ENCODE measurements at places on chromosomes 4 and X.

DNA sequence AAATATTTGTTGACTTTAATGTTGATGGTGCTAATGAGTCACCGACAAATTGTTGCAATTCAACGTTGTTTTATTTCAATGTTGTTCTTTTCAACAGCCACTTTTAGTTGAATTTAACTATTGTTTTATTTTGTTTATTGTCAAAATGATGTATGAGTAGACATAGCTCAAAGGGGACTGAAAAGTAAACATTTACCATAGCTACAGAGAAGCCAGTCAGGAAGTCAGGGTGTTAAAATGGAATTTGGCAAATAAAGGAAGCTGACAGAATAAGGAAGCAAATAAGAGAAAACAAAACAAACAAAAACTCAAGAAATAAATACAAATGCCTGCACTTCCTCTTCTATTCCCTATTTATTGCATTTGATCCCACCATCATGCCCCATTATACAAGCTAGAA lies 648.4 kb upstream of the HTR2C start:
- no peak for DNase-seq

- DNase-seq = no peak
Observed at GRCh38 chr4:81796790-81797528, 325.3 kb upstream of the RASGEF1B start.

DNA sequence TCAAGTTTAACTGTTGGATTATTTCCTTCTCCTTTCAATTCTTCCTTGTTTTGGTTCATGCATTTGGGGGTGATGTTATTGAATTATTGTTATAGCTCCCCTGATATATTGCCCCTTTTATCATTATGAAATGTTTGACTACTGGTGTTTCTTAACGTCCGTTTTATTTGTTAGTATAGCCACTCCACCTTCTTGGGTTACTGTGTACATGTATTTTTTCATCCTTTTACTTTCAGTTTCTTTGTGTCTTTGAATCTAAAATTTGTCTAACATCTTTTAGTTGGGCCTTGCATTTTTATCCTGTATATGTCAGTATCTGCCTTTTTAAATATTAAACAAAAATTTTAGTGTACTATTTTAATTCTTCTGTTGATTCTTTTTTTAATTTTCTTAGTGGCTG lies 88.7 kb downstream of the TNIP2 start:
- no peak for DNase-seq

- no peak for DNase-seq
Observed at GRCh38 chr4:128284317-128284716, 3.3 kb downstream of the PGRMC2 start.

DNA sequence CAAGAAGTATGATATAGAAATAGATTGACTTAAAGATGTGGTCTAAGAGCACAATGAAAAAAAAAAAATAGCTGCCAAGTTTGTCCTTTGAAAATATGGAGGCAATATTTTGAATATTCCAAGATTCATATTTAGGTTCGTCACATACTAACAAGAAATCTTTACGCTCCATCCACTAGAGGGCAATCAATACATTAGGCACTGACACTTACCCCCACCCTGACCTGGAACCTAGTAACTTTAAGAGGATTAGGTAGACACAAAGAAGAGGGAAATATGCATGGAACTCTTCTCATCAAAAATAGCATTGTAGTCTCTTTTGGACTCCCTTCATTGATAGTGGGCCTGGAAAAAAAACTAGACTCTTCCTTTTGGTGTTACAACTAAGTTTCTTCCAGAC lies 1108.1 kb downstream of the PCDH19 start:
- DNase-seq = peak; percentile 0

DNA sequence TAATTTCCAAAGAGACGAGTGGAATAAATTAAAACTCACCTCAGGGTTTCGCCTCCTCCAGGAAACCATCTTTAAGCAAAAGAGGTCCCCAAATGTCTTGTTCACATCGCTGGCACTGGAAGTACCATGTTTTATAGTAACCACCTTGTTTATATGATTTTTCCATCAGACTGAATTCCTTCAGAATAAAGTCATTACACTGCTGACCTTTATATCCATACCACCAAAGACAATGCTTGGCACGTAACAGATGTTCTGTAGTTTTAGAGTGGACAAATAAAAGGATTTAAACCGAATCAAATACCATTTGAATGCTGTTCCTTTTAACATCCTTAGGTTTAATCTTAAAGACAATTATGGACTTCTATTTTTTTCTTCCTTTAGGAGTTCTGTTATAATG lies 4.7 kb downstream of the NUDT6 start:
- DNase-seq = no peak

- no peak for DNase-seq
Observed at GRCh38 chr4:119626420-119626819, 2.2 kb downstream of the PDE5A start.

DNA sequence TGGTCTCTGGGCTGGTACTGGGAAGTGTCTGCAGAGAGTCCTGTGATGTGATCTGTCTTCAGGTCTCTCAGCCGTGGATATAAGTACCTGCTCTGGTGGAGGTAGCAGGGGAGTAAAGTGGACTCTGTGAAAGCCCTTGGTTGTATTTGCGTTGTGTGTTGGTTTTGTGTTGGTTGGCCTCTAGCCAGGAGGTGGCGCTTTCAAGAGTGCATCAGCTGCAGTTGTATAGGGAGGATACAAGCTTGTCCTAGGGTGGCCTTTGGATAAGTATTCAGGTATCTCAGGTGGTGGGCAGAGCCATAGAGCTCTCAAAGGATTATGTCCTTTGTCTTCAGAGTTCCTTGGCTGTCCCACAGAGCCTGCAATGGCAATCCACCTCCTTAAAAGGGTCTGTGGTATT lies 111.6 kb downstream of the MAGEB17 start:
- no peak for DNase-seq

DNA sequence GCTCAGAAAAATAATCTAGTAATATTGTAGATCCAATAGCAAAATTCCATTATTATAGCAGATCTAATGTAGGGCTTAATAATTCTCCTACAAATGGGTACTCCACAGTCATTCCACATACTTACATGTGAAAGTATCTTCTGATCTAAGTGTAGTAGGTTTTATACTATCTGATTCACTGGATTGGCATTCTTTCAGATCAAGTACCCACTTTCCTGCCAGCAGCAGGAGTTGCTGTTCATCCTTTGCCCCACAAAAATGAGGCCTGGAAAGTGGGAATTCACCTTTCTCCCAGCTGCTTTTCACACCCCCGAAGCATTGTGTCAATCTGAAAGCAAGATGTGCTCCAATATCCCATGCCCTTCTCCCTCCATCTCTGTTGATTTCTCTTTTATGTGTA lies 77.1 kb upstream of the RXFP1 start:
- DNase-seq = no peak

DNA sequence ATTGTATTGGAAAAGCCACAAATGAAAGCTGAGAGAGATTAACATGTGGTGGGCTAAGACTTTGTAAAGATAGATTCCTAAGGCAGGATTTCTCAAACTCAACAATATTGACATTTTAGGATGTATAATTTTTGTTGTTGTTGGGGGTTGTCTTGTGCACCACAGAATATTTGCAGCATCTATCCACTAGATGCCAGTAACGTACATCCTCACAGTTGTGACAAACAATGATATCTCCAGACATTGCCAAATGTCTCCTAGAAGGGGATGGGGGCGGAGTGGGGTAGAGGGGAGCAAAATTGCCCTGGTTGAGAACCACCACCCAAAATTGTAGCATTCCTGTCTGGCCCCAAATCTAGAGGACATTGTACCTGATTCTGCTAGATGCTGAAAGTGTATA lies 14.7 kb upstream of the CBR4 start:
- DNase-seq = peak; percentile 57

GRCh38 chr4:64551125-64551524 lies 141.9 kb upstream of the TECRL start:
- DNase-seq = no peak

DNA sequence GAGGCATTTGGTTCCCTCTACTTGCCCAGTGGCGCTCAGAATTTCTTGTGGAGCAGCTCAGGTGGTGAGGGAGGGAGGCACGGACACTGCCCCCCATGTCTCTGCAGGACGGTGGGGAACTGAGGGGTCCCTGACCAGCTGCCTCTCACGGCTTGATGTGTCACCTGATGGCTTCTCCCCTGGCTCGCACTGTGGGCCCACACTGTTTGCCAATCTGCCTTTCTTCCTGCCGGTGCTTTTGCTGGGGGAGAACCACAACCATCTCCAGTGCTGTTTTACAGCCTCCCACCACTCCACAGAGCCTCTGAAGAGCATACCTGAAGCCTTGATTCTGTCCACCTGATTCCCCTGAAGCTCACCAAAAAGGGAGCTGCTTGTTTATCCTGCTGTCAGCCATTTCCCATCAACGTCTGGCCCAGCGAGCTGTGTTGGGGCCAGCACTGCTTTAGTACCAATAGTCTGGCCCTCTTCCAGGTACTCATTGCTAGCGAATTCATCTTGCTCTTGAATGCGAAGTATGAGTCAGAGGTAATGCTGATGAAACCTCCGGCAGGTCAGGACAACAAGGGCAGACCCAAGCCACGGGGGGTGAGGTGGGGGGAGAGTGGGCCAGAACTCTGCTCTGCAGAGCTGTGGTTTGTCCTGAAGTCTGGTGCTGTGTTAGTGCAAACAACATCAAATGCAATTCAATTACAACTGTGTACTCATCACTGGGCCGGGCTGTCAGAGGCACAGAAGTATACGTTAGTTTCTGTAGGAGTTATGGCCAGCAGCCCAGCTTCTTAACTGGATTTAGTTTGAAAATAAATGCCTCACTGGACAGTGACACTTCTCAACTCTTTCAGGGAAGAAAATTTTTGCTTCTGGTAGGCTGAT lies 208.3 kb upstream of the JADE1 start:
- DNase-seq = peak; percentile 98

GRCh38 chrX:107766470-107767150 lies 9.0 kb downstream of the TSC22D3 start:
- DNase-seq = peak; percentile 42

DNA sequence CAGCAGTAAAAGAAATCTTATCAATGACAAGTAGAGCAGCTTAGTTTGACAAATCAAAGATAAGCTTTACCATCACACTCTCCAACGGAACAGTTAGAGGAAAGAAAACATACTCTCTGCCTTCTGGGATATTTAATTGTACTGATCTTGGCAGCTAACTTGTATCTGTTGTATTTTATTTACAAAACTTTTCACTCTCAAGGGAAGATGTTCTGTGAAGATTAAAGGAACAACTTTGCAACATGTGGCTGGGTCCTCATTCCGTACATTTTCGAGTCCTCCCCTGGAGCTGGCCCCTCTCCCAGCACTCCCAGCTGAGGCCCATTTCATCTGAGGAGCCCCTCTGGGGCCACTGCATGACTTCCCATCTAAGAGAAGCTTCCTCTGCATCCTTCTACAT lies 74.4 kb downstream of the RPS3A start:
- peak; percentile 34 for DNase-seq

DNA sequence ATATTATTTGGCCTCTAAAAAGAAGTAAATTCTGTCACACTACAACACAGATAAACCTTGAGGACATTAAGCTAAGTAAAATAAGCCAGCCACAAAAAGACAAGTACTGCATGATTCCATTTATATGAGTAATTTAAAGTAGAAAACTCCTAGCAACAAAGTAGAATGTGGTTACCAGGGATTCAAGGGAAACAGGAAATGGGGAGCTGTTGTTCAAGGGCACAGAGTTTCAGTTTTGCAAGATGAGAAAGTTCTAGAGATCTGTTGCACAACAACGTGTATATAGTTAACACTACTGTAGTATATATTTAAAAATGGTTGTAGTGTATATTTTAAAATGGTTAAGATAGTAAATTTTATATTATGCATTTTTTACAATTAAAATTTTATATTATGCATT lies 25.4 kb downstream of the SEC31A start:
- peak; percentile 85 for DNase-seq

DNA sequence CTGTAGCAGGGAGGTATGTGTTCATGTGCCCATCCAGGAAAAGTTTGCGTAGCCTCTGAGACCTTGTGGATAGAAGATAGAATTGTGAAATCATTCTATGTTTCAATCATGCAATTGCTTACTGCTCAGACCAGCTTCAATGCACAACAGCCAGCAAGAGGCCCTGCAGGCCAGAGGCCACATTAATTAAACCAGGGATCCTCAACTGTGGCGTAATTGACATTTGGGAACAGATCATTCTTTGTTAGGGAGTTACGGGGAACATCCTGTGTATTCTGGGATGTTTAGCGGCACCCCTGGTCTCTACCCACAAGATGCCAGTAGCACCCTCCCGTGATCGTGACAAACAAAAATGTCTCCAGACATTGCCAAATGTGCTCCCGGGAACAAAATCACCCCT lies 86.5 kb upstream of the PRPS2 start:
- no peak for DNase-seq

GRCh38 chr4:67452100-67452845 lies 93.0 kb downstream of the CENPC start:
- DNase-seq = no peak

GRCh38 chr4:82913305-82913704 lies 12.8 kb downstream of the THAP9 start:
- no peak for DNase-seq

- DNase-seq = peak; percentile 2
Observed at GRCh38 chr4:84258905-84259830, 239.9 kb downstream of the NKX6-1 start.

DNA sequence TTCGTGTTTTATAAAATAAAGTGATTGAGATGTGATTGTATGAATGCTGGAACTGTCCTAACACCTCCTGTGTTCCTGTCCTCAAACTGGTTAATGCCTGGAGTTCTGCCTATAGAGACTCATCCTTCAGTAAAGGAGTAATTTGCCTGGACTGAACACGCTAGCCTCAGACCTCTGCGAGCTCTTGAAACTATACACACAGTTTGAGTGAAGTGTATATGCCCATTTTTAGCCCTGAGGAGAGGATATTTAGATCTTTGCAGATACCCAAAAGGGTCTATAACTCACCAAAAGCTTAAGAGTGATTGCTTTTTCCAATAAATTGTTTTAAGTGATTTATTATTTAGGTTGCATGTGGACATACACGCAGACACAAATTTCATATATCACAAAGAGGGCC lies 29.9 kb upstream of the STIM2 start:
- DNase-seq = no peak

GRCh38 chrX:20265726-20266681 lies 705 bp downstream of the RPS6KA3 start:
- DNase-seq = no peak

- DNase-seq = no peak
Observed at GRCh38 chrX:153626025-153626633, 20.9 kb upstream of the DUSP9 start.

GRCh38 chr4:171017593-171017992 lies 795.6 kb upstream of the GALNTL6 start:
- DNase-seq = peak; percentile 22

GRCh38 chr4:21948347-21949072 lies at the start of gene KCNIP4:
KCNIP4 (minus strand) TSS chr4:21948772.
- peak; percentile 5 for DNase-seq

DNA sequence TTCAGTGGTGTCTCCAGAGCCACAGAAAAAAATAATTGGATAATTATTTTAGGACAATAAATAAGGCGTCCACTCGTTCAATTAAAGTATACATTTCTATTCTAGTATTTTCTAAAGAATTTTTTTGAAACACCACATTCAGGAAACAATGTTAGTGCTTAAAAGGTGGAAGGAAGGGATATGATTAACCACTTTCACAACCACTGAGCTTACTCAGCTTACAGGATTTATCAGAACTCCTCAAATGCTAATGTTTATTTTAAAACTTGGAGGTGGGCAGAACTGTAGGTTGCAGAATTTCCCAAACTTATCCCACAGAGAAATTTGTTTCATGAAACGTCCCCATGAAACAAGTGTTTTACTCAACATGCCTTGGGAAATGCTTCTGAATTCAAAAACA lies 54.3 kb upstream of the MAGEB2 start:
- no peak for DNase-seq

Data from fibroblast of skin of right quadriceps (primary cell).